Fibroblast of villous mesenchyme (primary cell): ENCODE measurements at places on chromosomes 2 and 18.
A peak's percentile ranks its signal among the peaks of the same experiment; 100 is the strongest.

- DNase-seq: no peak
Measured at GRCh38 chr2:222577341-222577740, 78.6 kb downstream of the FARSB start.

DNA sequence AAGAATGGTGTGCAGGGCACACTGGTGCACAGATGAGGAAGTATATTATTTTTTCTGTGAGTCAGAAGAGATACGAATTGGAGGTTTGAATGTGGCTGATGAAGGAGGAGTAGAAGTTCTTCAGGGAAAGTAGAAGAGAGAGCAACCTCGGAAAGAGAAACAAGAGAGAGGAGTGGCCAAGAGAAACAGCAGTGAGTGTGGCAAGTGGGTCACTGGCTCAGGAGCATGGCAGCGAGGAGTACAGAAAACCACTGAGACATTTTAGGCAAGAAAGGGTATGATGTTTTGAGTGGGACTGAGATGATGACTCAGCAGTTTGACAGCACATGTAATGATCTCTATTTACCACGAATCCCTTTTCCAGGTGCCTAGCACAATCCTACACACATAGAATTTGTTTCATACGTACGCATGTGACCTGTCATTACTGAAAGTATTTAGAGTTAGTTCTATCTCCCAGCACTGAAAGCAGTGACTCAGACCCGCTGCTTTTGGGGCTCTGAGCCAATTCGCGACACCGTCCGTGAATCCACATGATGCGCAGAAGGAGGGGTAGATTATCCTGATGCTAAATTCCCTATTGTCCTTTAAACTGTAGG is 915.4 kb downstream of the DCDC2C start:
- DNase-seq: no peak

DNA sequence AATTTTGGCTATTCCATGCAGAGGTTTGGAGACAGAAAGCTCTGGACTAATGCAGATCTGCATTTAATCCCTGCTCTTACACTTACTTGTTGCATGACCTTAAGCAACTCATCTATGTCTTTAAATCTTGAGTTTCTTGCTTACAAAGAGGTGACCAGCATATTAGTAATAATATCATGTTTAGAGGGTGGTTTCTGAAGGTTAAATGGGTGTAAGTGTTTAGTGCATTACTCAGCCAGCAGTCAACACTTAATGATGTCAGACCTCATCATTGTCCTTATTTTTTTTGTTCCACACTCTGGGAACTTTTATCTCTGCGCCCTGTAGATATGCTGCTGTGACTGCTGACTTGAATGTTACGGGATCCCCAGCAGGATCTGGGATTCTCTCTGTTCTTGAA is 1.7 kb downstream of the IL1RL1 start:
- DNase-seq: peak; percentile 48

- no peak for DNase-seq
Measured at GRCh38 chr18:57747809-57748680, 55.1 kb downstream of the ATP8B1 start.

DNA sequence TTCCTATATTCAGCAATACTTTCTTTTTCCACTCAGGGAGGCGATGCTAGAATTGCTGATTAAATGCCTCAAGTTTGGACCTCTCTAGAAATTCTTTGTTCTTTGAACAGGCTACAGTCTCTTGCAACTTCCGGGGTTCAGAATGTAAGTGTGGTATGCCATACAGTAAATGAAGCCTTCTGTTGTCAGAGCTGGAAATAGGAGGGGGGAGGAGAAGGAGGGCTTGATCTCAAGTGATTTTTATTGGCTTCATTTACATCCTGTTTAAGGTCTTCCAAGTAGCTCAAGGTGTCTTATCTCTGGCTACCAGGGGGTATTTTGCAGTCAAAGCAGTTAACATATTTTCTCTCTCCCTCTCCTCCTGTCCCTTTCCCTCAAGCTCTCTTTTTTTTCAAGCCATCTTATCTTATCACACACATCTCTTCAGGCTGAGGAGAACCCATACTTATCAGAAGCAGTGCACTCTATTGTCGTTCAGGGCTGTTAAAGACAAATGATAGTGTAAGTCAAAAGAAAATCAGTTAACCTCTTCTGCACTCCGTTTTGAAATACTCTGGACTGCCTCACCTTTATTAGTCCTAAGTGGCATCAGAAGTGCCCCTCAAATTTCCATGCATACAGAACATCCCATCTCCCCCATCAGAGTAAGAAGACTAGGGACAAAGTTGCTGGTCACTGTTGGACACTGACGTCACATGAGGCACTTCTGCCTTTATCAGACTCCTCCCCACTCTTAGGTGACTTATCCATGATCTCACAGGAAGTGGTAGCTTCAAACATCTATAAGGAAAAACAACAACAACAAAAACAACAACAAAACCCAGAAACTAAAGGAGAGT is 112.2 kb downstream of the ZNF521 start:
- no peak for DNase-seq
